ENCODE measurements at places on chromosomes 12 and 14. TPM values are rescaled to one million over a fixed set of nuclear protein-coding genes. Genes with fewer than 3 reads are reported as not detected.

GRCh38 chr12:89166525-89166934 is 185.8 kb downstream of the DUSP6 start:
- no peak for ATAC-seq

GRCh38 chr14:38311655-38312054 is 55.8 kb upstream of the CLEC14A start:
- ATAC-seq: no peak

DNA sequence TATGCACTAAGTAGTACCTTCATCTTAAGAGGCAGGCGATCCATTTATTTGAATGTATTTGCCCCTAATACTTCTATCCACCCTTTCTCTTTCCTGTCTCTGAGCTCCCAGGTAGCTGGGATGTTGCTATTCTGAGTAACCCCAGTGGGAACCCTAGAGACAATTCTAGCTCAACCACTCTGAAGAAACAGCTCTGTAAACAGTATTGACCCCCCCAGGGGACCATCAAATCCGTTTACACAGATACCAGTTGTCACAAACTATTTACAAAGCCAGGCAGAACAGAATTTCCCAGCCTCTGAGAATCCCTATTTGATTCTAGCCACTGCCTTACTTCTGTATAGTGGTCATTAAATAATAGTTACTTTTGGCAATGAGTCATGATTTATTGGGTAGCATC is 64.9 kb downstream of the MIPOL1 start:
- no peak for ATAC-seq

GRCh38 chr12:70798016-70798783 is 122.3 kb downstream of the PTPRR start:
- ATAC-seq: no peak

- ATAC-seq: no peak
These were observed 36.0 kb downstream of the ADAMTS20 start for GRCh38 chr12:43516045-43516444.

GRCh38 chr12:104216521-104216924 is 944 bp downstream of the TXNRD1 start:
- no peak for ATAC-seq

GRCh38 chr12:5633106-5633505 is 201.2 kb downstream of the NTF3 start:
- no peak for ATAC-seq

GRCh38 chr12:23895792-23896218 is 53.7 kb downstream of the SOX5 start:
- no peak for ATAC-seq

DNA sequence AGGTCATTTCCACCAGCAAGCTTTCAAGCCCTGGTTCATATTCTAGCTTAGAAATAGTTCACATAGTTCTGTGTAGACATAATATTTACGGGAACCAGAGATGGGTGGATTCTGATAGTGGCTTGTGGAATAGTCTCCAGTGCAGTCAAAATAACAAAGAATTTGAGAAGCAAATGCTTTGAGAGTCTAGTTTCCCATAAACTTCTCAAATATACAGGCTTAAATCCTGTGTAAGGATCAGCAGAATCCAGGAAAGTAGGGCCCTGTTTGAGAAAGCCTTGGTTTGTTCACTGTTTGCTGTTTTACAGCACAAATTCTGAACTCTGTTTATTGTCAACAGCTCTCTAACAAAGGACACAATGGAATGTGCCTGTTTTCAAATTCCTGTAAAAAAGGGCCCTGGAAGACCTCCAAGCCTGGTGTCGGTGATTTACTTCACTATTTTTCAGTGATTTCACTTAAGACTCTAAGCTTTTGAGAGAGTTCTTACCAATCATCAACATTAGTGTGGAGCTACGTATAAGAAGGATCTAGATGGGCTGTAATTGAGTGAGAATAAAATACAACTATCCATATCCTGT is 11.4 kb upstream of the FOS start:
- ATAC-seq: no peak

- no peak for ATAC-seq
These were observed 2.7 kb upstream of the NXPH4 start for GRCh38 chr12:57213763-57214397.

DNA sequence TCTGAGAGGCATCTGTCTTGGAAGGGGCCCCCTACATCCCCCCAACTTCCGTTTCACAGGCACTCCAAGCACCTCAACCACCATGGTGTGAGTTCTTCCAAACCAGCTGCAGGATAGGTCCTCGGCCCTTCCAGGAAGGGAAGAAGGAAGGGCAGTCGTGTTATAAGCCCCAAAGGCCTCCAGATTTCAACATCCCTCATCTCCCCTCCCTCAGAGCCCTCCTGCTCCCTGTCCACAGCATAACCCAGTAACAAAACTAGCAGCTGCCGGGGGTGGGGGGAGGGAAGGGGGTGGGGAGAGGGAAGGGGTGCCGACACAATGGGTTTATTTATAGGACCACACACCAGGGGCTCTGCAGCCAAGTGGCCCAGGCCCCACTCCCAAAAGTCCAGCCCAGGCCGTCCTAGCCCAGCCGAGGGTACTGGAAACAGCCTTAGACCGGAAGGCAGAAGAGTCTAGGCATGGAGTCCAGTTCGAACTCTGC is 18.3 kb downstream of the NCKAP5L start:
- ATAC-seq: no peak

- ATAC-seq: no peak
These were observed 4.9 kb upstream of the PPP1R12A start for GRCh38 chr12:79939728-79940310.

GRCh38 chr12:3432176-3432742 is 58.7 kb upstream of the PRMT8 start:
- no peak for ATAC-seq

DNA sequence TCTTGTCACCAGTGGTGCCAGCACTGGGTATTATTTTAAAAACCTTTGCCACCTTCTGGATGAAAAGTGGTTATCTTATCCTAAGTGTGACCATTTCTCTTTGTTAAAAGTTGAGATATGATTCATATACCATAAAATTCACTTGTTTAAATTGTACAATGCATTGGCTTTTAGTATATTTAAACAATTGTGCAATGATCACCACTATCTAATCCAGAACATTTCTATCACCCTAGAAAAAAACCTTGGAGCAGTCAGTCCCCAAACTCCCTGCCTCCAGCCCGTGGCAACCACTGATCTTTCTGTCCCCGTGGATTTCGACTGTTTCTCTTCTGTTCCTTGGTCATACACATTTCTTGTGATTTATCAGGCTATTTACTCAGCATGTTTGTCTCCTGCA is 28.3 kb downstream of the SH2B3 start:
- ATAC-seq: no peak

GRCh38 chr12:53728206-53728605 is 954 bp upstream of the CALCOCO1 start:
- ATAC-seq: no peak

DNA sequence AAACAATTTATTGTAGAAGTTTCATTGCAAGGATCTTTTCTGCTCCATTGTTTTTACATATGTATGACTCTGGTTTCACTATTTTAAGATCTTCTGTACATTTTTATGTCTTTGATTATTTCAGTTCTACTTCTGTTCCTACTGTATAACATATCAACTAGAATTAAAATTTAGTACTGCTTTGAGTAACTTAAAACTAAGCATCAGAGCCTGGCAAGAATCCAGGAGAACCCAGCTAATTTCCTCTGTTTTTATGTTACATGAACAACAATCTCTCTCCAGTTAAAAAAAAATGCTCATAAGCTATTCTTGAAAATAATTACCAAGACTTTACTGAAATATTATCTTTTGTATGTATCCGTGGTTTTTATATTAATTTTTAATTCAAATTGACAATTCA is 370.7 kb downstream of the TMTC2 start:
- ATAC-seq: no peak

DNA sequence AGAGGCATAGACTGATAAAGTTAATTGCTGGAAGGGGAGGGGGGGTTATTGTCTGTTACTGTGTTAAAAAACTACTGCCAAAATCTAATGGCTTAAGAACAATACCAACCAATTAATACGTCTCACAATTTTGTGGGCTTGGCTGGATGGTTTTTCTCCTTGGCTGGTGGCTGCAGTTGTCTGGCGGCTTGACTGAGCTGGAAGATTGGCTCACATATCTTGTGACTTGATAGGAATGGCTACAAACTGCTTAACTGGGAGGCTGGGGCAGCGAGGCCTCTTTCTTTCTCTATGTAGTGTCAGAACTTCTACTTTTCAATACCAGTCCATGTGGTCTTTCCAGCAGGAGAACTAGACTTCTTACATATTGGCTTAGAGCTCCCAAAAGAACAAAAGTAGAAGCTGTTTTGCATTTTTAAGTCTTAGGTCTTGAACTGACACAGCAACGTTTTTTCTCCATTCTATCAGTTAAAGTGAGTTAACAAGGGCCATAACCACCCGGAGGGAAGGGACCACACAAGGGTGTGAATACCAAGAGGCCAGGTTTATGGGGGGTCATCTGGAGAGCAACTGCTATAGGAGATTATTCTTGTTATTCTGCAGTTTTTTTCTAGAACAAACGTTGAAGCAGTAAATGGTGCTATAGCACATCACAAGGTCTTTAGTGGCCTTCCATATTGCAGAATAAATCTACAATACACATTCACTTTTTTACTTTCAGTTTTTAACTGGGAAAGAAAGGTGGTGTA is 46.9 kb downstream of the ZDHHC17 start:
- ATAC-seq: no peak

DNA sequence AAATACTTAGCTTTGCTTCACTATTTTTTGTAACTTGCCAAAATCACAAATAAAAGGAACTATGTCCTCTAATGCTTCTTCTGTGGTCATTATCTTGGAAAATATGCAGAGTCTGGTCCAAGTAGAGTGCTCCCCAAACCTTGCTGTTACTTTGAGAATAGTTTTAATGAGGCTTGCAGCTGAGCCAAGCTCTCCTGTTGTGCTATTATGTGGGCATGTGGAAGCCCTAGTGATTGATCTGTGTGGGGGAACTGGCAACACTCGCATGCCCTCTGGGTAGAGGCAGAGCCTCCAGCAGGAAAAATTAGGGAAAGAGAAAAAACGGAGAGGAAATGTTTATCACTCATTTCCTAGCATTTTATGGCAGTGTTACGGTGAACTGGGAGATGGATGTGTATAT is 473.1 kb downstream of the EGLN3 start:
- ATAC-seq: no peak

GRCh38 chr14:104366931-104367865 is 212.4 kb upstream of the C14orf180 start:
- ATAC-seq: no peak

DNA sequence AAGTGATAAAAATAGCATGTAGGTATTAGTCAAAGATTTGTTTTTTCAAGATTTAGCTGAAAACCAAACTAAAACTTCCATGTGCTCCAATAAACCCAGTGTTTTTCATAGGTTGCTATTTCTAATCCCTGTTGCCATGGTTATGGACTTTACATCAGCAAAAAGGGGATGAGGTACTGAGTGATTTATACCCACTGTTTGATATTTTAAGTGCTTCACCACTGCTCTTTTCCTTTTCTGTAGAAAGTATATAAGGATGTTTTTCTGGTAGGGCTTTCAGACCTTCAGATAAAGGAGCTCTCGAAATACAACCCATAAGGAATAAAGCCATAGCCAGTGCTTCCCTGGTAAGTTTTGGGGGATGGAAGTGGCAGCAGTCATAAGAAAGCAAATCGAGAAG is at the start of gene OTOGL:
Gene OTOGL (plus strand): TSS at position 279 of the 400 bp plus-strand sequence. CDS start 109,895 bp downstream, outside the sequence.
- no peak for ATAC-seq

- ATAC-seq: no peak
These were observed 30.4 kb upstream of the P2RX7 start for GRCh38 chr12:121102307-121102706.

DNA sequence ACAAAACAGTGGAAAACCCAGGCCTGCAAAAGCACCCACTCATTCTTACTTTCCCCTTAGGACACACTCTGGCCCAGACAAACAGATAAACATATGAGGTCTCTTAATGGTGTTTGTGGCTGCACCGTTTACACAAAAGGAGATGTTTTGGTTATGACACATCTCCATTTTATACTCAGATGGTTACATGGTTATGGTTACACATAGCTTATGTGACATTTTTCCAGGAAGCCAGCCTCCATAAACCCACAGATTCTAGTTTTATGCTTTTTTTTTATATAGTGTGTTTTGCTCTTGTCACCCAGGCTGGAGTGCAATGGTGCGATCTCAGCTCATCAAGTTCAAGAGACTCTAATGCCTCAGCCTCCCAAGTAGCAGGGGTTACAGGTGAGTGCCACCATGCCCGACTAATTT is 3.5 kb upstream of the KLRD1 start:
- no peak for ATAC-seq

GRCh38 chr14:44453433-44454171 is 53.5 kb downstream of the FSCB start:
- no peak for ATAC-seq

GRCh38 chr14:52003324-52003723 is 14.0 kb downstream of the RTRAF start:
- ATAC-seq: no peak

DNA sequence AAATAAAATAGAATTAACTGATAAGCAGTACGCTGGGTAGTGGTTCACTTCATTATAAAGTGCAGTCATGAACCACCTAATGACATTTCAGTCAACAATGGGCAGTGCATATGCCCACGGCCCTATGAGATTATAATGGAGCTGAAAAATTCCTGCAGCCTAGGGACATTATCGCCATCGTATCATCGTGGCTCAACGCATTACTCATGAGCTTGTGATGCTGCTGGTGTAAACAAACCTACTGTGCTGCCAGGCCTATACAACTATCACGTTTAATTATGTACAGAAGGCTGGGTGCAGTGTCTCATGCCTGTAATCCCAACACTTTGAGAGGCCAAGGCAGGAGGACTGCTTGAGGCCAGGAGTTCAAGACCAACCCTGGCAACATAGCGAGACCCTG is 62.3 kb upstream of the TMEM263 start:
- no peak for ATAC-seq

- ATAC-seq: no peak
These were observed 542.1 kb upstream of the ATP2B1 start for GRCh38 chr12:90250766-90251165.

Gene MYH6
- total RNA-seq: not detected

Gene CRACR2A
- 3.0 TPM for total RNA-seq

Gene KERA
- not detected for total RNA-seq

Gene TSPAN11
- total RNA-seq: 0.72 TPM

Gene DYNC1H1
- total RNA-seq: 250 TPM

Gene GALNT8
- not detected for total RNA-seq

Gene C1QL4
- not detected for total RNA-seq

Gene PRMT5
- total RNA-seq: 65.4 TPM

Gene KRT75
- total RNA-seq: 0.84 TPM

Gene OAS3
- total RNA-seq: 33.6 TPM

Gene GLT8D2
- 0.88 TPM for total RNA-seq

Gene OR4E2
- total RNA-seq: not detected

Data from esophagus mucosa (tissue), 1 donor.